ENCODE measurements at places on chromosomes 11 and 22.
A peak's percentile ranks its signal among the peaks of the same experiment; 100 is the strongest.

GRCh38 chr22:46703996-46704370 is 34.1 kb downstream of the CERK start:
- DNase-seq, result no peak
- H3K27me3 ChIP-seq, result no peaks in the 10 kb centered on the region
- no peak overlapping the region for H3K4me3 ChIP-seq
- H3K4me1 ChIP-seq, result no peaks in the 10 kb centered on the region

DNA sequence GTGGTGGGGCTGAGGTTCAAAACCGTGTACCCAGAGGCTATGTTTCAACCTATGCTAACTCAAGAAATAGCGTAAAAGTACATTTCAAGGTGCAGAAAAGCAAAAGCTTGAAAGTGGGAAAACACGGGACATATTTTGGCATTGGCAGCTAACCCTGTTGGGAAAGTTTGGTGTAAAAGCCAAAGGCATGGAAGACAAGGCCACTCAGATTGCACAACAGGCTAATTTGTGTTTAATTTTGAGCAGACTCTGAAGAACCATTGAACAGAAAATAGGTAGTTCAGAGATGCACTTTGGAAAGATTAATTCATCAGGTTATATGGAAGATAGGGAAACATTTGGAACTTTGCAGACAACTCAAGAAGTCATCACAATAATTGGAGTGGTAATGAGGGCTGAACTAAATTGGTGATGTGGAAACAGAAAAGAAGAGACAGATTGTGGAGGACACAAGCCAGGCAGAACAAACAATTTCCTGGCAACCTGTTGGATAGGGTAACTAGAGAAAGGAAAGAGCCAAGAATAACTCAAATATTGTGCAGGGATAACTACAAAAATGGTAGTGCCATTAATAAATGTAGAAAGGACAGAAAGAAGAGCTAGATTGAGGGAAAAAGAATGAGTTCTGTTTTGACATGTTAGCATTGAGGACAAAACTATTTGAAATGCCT is 140.5 kb upstream of the PGR start:
- H3K36me3 ChIP-seq, result no peaks in the 10 kb centered on the region
- no peak for DNase-seq
- no peaks in the 10 kb centered on the region for H3K4me1 ChIP-seq
- no peak overlapping the region for H3K27ac ChIP-seq
- H3K4me3 ChIP-seq, result no peak overlapping the region

GRCh38 chr11:1564535-1565172 is 7.4 kb downstream of the DUSP8 start:
- H3K27ac ChIP-seq, result no peak overlapping the region
- no peaks in the 10 kb centered on the region for H3K36me3 ChIP-seq
- H3K27me3 ChIP-seq, result peaks cover 5% of the 10 kb centered on the region
- DNase-seq, result no peak
- H3K4me3 ChIP-seq, result no peak overlapping the region
- H3K4me1 ChIP-seq, result no peaks in the 10 kb centered on the region

DNA sequence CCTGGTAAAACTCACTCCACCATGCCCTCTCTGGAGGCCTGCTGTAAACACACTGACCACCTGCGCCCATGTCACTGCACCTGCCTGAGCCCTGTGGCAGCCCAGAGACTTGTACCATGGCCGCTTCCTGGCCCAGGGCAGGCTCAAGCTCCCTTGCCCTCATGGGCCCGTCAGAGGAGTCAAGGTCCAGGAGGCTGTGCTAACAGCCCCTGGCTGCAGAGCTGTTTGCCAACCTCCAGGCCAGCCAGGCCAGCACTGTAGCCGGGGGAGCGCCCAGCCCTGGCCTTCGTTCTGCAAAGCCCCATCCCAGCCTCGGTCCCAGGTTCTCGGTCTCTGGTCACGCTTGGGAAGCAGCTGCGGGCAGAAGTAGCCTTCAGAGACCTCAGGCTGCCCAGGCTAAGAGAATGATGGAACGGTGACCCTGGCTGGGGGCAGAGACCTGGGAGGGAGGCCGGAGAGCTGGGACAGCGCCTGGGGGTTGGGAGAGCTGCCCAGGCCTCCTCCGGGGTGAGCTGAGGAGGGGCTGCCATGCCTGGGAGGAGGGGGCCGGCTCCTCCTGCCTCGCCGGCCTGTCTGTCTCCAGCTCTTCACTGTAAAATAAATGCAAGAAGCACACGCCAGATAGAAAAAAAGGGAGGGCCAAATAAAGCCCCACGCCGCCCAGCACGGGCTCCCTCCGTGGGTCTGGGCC is 11.9 kb upstream of the TCF20 start:
- no peaks in the 10 kb centered on the region for H3K36me3 ChIP-seq
- H3K4me3 ChIP-seq, result no peak overlapping the region
- H3K4me1 ChIP-seq, result peaks cover 22% of the 10 kb centered on the region
- no peak overlapping the region for H3K27ac ChIP-seq
- peaks cover 18% of the 10 kb centered on the region for H3K27me3 ChIP-seq
- DNase-seq, result no peak

DNA sequence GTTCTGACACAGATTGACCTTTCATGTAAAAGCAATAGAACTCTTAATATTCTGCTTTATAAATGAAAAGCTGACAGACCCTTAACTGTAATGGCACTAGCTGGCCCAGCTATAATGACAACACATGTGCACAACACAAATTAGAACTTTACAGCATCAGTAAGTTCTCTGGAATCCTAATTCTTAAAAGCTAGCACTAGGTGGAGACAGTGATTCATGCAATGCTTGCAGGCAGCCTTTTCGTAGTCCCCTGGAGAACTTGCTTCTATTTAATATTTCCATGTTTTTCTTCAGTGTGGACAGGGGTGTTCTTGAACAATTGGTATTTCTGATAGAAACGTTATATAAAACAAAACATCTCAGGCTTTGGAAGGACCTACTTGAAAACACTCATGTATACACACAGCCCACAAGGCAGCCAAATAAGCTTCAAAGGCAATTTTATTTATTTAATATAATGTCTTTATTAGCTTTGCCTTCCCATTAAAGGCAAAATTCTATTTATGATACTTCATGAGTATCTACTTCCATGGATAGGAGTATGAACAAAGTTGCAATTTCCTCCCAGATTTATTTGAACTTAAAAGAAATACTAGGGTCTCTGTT is 374.3 kb upstream of the MPPED2 start:
- H3K27ac ChIP-seq, result no peak overlapping the region
- H3K4me3 ChIP-seq, result no peak overlapping the region
- no peaks in the 10 kb centered on the region for H3K4me1 ChIP-seq
- H3K36me3 ChIP-seq, result no peaks in the 10 kb centered on the region
- H3K27me3 ChIP-seq, result no peaks in the 10 kb centered on the region

GRCh38 chr22:21947040-21948014 is 5.3 kb downstream of the PPM1F start:
- H3K36me3 ChIP-seq, result peaks cover 9% of the 10 kb centered on the region
- peaks cover 19% of the 10 kb centered on the region for H3K4me1 ChIP-seq
- DNase-seq, result no peak
- H3K27me3 ChIP-seq, result no peaks in the 10 kb centered on the region
- H3K27ac ChIP-seq, result no peak overlapping the region

DNA sequence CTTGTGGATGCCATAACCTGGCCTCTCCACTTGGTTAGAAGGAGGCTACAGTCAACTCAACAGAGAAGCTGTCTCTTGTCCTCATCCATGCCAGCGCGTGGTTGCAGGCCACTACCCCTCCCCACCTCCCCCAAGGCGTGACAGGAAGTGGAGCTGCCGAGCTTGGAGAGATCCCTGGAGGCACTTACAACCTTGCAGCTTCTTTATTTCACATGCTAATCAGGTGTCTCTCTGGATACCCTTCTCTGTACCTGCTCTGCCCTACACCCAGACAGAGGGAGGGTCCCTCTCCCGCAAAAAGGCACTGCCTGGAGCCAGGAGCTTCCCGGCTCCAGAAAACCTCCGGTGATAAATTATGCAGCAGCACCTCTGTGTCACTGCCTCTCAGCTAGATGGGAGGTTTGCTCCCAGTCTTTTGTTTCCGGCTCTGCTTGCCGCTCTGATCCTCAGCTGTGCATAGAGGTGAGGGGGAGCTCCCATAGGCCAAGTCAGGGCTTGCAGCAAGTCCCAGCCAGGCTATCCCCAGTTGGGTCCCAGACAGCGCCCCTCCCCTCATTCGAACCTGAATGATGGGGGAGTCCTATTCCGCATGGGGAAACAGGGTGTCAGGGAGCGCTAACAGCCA is 5.7 kb downstream of the LRP4 start:
- peaks cover 60% of the 10 kb centered on the region for H3K27me3 ChIP-seq
- peaks cover 8% of the 10 kb centered on the region for H3K4me1 ChIP-seq
- no peak for DNase-seq
- H3K4me3 ChIP-seq, result no peak overlapping the region

DNA sequence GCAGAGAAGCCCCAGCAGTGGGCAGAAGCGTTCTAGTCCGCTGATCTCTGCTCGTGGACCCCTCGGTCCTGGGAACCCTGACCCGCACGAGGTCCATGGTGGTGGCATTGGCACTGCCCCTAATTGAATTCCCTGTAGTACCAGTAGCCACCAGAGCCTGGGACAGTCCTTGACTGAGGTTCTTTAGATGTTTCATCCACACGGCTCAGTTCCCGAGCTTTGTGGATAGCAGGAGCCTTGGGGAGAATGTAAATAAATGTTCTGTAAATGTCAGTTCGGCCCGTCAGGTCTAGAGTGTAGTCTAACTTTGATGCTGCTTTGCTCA is 39.4 kb upstream of the SEPTIN5 start:
- H3K27ac ChIP-seq, result no peak overlapping the region
- DNase-seq, result no peak
- H3K36me3 ChIP-seq, result no peaks in the 10 kb centered on the region
- H3K27me3 ChIP-seq, result peaks cover 5% of the 10 kb centered on the region

- H3K27me3 ChIP-seq, result peaks cover 17% of the 10 kb centered on the region
- no peak for DNase-seq
- no peak overlapping the region for H3K27ac ChIP-seq
- H3K36me3 ChIP-seq, result no peaks in the 10 kb centered on the region
These were observed 5.1 kb downstream of the MRGPRF start for GRCh38 chr11:69007975-69008381.

- no peaks in the 10 kb centered on the region for H3K27me3 ChIP-seq
- DNase-seq, result no peak
- H3K4me1 ChIP-seq, result peaks cover 25% of the 10 kb centered on the region
- H3K4me3 ChIP-seq, result no peak overlapping the region
These were observed 38.4 kb downstream of the FDX1 start for GRCh38 chr11:110468121-110468520.

DNA sequence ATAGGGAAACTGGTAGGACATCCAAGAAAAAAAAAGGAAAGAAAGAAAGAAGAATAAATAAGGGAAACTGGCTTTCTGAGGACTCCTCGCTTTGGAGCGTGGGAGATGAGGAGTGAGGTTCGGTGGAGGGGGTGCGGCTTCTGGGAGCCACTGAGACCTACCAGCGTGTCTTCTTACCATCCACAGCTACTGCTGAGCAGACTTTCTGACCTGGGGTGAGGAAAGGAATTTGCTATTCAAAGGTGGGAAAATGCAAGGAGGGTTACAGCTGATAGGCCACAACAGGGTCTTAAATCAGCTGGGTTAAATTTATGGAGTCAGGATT is 488 bp upstream of the SELENOM start:
- peak overlapping the region; percentile 85 for H3K4me3 ChIP-seq
- peak overlapping the region; percentile 8 for H3K27ac ChIP-seq
- no peaks in the 10 kb centered on the region for H3K36me3 ChIP-seq
- no peak for DNase-seq
- H3K4me1 ChIP-seq, result peaks cover 10% of the 10 kb centered on the region

GRCh38 chr22:26168330-26168851 is 871 bp upstream of the SEZ6L start:
- no peak for DNase-seq
- H3K4me1 ChIP-seq, result no peaks in the 10 kb centered on the region
- no peaks in the 10 kb centered on the region for H3K36me3 ChIP-seq
- peaks cover 45% of the 10 kb centered on the region for H3K27me3 ChIP-seq
- H3K4me3 ChIP-seq, result no peak overlapping the region

DNA sequence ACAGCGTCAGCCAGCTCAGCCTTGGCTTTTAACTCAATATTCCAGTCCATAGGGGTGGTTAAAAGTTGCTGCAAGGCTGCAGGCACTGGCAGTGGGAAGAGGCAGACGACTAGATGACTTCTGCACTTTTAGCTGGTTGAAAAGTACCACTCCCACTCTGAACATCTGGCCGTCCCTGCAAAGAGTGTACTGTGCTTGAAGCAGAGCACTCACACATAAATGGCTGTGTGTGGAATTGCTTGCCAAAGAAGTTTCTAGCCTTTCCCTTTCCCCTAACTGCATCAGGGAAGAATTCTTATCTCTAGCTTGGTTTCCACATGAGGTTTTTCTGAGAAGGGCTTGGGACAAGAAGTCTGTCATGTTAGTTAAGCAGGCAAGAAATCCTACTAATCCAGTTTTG is 5.1 kb upstream of the PHLDB1 start:
- no peak overlapping the region for H3K4me3 ChIP-seq
- H3K27ac ChIP-seq, result no peak overlapping the region
- no peaks in the 10 kb centered on the region for H3K4me1 ChIP-seq
- peaks cover 7% of the 10 kb centered on the region for H3K27me3 ChIP-seq

- H3K4me1 ChIP-seq, result no peaks in the 10 kb centered on the region
- H3K4me3 ChIP-seq, result no peak overlapping the region
- no peak for DNase-seq
- H3K27me3 ChIP-seq, result no peaks in the 10 kb centered on the region
These were observed 567.3 kb downstream of the MIAT start for GRCh38 chr22:27224485-27225374.

GRCh38 chr22:31302006-31302405 is 9.7 kb upstream of the PIK3IP1 start:
- no peaks in the 10 kb centered on the region for H3K36me3 ChIP-seq
- H3K4me1 ChIP-seq, result peaks cover 26% of the 10 kb centered on the region
- H3K27ac ChIP-seq, result no peak overlapping the region
- no peaks in the 10 kb centered on the region for H3K27me3 ChIP-seq

- H3K36me3 ChIP-seq, result no peaks in the 10 kb centered on the region
- no peaks in the 10 kb centered on the region for H3K4me1 ChIP-seq
- no peak overlapping the region for H3K27ac ChIP-seq
- DNase-seq, result no peak
These were observed 533.9 kb upstream of the CCDC90B start for GRCh38 chr11:83819931-83820549.

DNA sequence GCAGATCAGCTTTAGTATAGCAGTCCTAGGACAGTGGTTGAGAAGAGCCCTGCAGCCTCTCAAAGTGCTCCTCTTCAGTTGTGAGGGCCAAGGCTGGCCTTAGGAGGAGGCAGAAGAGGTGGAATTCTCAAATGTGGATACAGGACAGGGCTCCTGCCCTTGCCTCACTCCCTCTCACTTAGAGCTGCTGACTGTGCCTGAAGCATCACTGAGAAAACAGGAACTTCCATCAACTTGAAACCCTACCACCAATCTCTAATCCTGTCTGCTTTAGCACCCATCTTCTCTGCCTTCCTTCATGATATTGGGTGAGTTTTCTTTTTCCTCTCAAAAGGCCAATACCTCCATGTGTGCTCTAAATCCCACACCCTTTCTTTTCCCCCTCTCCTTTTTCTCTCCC is 14.4 kb upstream of the UCP3 start:
- H3K27me3 ChIP-seq, result no peaks in the 10 kb centered on the region
- H3K4me1 ChIP-seq, result peaks cover 32% of the 10 kb centered on the region
- no peak overlapping the region for H3K4me3 ChIP-seq
- H3K36me3 ChIP-seq, result peaks cover 29% of the 10 kb centered on the region
- DNase-seq, result no peak

- no peaks in the 10 kb centered on the region for H3K27me3 ChIP-seq
- H3K4me3 ChIP-seq, result no peak overlapping the region
- H3K27ac ChIP-seq, result no peak overlapping the region
- no peaks in the 10 kb centered on the region for H3K4me1 ChIP-seq
These were observed 51.8 kb downstream of the KCNQ1OT1 start for GRCh38 chr11:2647953-2648352.

- no peak overlapping the region for H3K27ac ChIP-seq
- H3K4me1 ChIP-seq, result peaks cover 2% of the 10 kb centered on the region
- no peak for DNase-seq
- no peaks in the 10 kb centered on the region for H3K27me3 ChIP-seq
These were observed 68.6 kb downstream of the MICAL3 start for GRCh38 chr22:17955590-17956379.

- no peak for DNase-seq
- H3K36me3 ChIP-seq, result peaks cover 44% of the 10 kb centered on the region
- H3K27me3 ChIP-seq, result no peaks in the 10 kb centered on the region
These were observed 34.6 kb downstream of the CLDN25 start for GRCh38 chr11:113814181-113814580.
